Mesenteric fat pad (tissue), 1 donor: ENCODE measurements at places on chromosomes 5 and 9.

DNA sequence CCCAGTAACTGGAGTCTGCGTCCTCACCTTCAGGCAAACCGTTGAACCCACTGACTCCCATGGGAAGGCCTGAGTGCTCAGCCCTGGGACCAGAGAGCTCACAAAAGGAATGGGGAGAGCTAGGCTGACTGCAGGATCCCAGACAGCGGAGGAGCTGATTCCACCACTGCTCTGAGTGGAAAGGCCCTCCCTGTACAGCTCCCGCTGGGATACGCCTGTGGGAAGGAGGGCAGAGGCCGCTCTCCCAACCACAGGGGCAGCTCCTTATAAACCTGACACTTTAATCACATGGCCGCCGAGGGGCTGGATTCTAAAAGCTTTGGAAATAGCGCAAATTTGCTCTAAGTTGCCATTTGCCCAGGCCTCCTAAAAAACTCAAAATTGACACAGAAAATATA lies 37.1 kb downstream of the DBH start:
- DNase-seq: no peak

DNA sequence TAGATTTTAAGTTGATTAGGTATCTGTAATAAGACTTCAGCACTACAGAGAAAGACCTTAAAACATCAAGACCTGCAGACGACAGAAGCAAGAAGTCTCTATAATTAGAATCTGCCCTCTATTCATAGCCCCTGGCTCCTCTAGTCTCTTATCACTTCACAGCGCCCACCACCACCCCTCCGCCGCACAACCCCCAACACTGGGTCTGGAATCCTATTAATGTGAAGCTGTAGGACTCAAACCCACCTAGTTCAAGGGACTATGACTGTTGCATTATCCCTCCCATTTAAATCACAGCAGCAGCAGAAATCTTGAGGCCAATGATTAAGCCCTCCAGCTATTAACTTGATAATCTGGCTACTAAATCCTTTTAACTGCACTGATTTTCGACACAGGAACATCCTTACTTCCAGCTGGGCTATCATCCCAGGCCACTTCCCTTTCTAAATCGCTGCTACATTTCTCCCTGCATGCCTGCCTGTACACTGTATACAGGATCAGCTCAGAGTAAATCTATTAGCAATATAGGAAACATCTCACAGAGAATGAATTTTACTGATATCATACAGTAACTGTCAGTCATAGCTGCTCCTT lies 159.5 kb upstream of the GRAMD2B start:
- DNase-seq: no peak

- no peak for DNase-seq
These were observed 467.2 kb downstream of the KIF4B start for GRCh38 chr5:155480731-155481131.

GRCh38 chr9:90642570-90643539 lies at the start of gene DIRAS2:
TSS of gene DIRAS2 (minus strand) at chr9:90642824. CDS start at chr9:90613827, 28,997 bp downstream.
- no peak for DNase-seq

DNA sequence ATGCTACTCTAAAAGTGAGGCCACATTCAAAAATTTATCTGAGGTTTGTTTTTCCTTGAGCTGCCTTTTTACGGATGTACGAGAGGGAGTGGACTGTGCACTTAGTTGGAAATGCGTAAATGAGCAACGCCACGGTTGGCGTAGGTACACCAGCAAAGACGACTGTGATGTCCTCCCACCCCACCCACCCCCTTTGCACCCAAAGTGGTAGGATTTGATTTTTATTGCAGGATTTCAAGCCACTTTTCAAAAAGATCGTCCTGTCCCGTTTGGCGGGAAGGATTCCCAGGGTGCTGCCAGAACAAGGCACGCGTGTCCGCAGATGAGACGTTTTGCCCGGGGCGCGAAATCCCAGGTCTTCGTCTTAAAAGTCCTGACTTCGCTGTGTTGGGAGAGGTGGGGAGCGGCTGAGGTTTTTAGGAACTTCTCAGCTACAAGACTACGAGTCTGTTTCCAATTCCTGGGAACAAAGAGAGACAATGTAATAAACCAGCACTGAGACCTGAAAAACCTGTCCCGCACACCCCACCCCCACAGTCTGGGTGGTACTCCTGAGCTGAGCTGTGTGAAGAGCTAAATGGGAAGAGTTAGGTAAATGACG lies 1.0 kb upstream of the TLE1 start:
- DNase-seq: no peak

GRCh38 chr9:116569111-116569510 lies 118.0 kb upstream of the TRIM32 start:
- DNase-seq: no peak

- DNase-seq: no peak
These were observed 99.6 kb downstream of the FANCC start for GRCh38 chr9:95217936-95218335.

DNA sequence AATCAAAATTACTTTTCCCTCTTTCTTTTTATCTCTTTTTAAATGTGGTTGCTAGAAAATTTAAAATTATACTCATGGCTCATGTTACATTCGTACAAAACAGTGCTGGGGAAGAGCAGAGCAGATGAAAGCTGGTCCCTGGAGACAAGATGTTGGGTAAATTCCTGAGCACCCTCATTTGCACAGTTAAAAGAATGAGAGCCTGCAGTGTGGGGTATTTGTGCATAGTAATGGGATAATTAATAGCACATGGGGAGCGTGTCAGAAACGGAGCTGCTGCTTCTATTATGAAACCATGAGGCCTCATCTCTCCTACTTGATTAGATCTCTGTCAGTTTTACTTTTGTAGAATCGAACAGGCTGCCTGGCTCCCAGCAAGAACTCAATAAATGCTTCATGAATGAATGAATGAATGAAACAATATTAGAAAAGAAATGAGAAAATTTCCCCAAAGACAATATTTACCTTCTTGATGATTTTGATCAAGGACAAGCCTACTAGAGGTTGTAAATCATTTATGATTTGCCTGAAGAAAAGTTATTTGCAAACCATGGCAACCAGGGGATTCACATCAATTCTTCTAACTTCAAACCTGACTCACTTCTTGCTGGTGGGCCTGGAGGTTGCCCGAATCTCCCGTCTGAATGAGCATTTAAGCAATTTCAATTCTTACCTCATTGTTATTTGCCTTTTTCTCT lies 177.2 kb upstream of the TUT7 start:
- no peak for DNase-seq

DNA sequence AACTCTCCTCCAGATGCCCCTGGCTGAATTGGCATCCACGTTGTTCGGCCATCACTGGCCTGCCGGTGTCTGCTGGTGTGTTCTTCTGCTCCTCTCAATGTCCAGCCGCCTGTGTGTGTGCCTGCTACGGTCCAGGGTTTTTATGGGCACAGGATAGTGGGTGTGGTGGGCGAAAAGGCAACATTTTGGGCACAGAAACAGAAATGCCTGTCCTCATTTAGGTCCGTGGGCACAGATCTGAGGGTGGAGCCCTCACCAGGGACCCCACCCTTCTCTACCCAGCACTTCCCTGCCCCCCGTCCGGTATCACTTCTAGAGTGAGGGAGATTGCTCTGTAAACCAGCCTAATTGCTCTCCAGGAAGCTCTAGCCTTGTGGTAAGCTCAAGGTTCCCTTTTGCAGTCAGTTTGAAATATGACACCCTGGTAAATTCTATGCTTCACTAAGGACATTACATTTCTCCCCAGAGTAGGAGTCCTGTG lies 410.1 kb downstream of the MAT2B start:
- no peak for DNase-seq

DNA sequence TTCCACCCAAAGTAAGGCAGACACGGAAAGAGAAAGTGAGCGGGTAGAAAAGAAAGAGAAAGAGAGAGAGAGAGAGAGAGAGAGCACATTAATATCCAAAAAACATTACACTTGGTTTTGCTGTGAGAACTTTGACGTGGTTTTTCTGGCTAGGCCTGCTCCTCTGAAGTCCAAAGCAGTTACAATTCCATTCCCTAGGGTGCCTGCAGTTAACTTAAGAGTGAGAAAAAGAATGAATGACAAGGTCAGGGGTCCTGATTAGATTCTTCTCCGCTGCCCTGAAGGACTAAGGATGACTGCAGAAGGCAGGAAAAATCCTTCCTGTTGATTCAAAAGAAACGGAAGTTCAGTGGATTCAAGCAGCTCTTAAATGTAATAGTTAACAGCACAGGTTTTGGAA lies 589.8 kb downstream of the PRELID2 start:
- DNase-seq: no peak

- no peak for DNase-seq
These were observed 294.2 kb upstream of the DMRT1 start for GRCh38 chr9:547314-547713.

DNA sequence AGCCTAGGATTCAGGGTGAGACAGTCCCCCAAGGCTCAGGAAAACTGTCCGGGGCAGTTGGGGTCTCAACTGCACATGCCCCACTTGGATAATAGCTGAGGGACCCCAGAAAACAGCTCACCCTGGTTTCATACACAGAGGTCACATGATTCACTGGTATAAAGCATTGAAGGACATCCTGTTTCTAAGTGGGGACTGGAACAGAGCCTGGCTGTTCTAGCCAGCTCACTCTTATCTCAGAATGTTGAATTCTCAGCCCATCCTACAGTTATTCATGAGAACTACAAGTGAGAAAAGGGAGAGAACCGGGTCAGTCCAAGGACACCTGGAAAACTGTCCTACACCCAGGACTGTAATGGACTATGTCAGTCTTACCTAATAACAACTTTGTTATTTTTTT lies 170.9 kb downstream of the FGF1 start:
- no peak for DNase-seq

DNA sequence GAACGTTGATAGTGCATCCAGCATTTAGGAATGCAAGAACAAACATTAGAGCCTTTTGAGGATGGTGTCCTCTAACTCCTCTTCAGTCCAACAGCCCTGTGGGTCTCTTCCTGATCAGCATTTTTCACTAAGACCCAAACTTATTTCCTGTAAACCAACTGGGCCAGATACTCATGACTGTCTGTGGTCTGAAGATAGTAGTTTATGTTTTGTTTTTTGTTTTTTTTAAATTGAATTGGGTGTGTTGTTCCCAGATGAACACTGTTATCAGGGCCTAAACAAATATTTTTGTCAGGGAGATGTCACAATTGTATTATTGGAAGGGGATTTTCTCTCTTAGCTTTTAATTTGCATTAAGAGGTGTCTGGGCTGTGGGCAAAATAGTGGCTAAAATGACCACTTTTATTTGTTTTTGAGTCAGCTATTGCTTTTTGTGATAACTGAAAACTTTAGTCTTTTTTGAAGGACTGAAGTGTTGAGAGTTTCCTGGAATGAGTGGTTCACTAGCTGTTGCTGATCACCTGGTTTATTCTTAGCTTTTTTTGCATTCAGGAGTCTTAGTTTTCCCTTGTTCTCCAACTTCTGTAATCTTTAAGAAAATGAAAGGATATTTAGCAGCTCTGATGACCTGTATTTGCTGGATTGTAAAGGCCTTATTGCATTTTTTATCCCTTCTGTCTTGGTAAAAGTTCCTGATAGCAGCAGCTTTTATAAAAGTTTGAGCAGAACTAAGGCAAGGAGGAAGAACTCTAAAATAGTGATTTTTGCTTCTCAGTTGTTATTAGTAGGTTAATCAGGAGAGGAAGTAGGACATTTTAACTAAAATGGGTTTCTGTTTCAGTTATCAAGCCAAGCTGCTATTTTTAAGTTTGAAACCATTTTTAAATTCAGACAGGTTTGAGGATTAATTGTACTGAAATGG lies 5.5 kb downstream of the MAN2A1 start:
- DNase-seq: no peak

DNA sequence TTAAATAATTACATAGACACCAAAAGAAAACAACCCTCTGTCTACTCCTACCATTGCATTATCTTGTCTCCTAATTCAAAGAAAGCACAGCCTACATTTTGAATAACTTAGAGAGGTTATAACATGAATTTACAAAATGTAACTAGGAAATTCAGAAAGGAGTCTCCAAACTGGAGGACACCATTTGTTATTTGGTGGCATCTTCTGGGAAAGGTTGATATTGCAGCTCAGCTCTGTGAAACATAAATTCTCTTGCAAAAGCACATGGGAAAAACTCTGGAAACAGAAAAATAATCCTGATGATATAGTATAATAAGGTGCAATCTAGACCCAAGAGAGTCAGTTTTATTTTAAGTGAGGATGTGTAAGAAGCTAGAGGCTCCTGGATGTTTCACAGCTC lies 215.3 kb downstream of the MLLT3 start:
- DNase-seq: no peak

DNA sequence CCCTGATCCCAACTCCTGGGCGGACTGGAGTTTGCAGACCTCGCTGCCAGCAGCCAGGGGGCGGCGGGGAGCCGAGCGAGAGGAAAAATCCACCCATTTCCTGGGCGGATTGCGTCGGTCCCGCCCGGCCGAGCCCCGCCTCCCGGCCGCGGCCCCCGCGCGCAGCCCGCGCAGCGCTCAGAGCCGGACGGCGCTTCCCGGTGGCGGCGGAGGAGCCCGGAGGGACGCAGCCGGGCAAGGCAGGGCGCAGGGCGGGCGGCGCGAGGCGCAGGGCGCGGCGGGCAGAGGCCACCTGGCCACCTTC lies at the start of gene OLFM1:
Gene OLFM1 (plus strand): TSS at position 180 of the 304 bp plus-strand sequence. CDS start 322 bp downstream, outside the sequence.
- DNase-seq: no peak

DNA sequence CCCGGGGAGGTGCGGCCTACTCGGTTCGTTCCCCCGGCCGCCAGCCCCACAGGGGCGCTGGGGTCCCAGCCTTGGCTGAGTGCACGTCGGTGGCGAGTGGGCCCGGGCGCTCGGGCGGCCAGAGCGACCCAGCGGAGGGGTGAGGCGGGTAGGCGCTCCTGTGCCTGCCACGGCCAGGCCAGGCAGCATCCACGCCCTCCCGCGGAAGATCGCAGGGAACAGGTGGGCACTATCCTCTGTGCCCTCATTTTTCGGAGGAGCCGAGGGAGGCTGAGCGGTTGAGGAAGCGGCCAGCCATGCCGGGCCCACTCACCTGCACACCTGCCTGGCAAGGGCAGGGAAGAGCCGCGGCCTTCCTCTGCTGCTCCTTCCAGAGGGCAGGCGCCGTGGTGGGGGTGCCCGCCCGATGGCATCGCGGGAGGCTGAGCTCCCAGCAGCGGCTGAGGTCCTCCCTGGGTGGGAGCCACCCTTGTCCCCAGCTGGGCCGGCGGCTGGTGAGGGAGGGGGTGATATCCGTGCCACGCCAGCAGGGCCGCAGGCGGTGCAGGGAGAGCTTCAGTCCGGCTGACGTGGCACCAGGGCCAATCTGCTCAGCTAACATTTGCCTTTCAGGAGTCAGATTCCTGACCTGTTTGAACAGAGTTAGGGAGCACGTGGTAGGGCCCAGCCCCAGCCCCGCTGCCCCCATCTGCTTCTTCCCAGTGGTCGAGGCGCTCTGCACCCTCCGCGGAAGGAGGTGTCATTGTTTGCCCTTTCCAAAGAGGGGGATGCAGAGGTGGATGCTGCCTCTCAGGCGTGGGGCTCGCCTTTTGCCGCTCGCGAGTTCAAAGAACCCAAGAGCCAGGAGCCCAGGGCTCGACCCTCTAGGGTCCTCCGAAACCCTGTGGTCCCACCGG lies 1.6 kb upstream of the SEC16A start:
- DNase-seq: no peak

- DNase-seq: no peak
These were observed 58.3 kb downstream of the FAM81B start for GRCh38 chr5:95449460-95449859.
